ENCODE measurements at places on chromosomes 4 and X.

DNA sequence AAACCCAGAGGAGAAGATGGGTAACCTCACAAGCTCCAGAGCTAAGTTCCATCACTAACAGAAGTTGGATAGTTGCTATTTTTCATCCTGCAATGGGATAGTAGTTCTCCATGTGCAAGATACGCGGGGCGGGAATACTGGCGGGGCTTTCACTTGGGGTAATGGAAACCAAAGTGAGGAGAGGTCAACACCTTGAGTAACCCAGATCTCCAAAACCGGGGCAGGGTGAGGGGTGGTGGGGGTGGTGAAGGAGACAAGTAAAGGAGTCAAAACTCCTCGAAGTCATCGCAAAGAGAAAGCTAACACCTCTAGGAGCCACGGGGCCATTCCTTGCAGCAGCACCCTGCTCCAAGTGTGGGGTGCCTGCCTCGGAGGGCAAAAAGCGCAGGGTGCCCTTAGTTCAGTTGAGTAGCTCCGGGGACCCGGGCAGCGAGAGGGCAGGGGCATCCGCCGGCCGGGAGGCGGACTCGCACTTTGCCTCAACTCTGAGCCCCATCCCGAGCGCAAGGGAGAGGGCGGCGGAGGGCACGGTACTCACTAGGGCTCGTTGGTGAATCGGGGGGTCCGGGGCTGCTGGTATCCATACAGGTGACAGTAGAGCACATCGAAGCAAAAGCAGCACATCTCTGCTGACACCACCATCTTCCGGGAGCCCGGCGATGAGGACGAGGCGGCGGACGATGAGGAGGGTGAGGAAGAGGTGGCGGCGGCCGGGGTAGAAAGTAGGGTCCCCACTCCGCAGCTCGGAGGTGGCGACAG lies 645 bp downstream of the AMMECR1 start:
- H3K4me3 ChIP-seq = peak overlapping the region; percentile 87
- H3K36me3 ChIP-seq = no peaks in the 10 kb centered on the region
- H3K27ac ChIP-seq = peak overlapping the region; percentile 88

DNA sequence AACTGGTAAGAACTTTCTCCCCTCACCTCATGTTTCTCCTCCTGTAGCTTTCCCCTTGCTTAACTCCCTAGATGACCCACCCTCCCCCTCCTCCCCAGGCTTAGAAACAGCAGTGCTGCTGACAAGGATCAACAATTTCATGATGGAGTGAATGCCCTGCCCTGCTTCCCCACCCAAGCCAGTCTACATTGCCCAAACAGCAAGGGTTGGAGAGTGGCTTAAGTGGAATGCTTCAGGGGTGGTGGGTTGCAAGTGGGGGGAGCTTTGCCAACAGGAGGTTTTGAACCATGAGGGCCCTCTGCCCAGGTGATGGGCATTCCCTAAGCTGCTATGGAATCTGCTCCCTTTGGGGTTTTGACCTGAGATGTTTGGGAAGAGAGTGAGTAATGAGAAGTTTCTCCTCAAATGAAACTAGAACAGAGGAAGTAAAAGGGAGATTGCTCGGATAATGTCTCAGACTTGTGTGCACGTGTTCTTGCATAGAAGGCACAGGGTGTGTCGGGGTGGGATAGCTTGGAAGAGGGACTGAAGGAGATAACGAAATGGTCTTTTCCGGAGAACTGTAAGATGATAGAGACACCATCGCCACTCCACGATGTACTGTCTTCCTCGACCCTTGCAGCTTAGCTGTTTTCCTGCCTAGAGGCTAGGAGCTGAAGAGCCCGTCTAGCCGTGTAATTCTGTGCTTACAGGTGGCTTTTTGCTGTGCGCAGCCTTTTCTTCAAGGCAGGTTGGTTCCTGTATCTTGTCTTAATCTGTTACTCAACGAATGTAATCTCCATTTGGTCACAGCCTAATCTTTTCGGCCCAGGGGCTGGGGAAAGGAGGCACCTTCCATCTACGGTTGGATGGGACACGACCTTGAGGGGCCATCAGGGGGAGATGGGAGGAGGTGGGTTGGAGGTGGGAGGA lies 10.1 kb downstream of the GDPD2 start:
- DNase-seq = no peak
- peaks cover 3% of the 10 kb centered on the region for H3K4me1 ChIP-seq
- H3K36me3 ChIP-seq = no peaks in the 10 kb centered on the region
- H3K27me3 ChIP-seq = peaks cover 13% of the 10 kb centered on the region

DNA sequence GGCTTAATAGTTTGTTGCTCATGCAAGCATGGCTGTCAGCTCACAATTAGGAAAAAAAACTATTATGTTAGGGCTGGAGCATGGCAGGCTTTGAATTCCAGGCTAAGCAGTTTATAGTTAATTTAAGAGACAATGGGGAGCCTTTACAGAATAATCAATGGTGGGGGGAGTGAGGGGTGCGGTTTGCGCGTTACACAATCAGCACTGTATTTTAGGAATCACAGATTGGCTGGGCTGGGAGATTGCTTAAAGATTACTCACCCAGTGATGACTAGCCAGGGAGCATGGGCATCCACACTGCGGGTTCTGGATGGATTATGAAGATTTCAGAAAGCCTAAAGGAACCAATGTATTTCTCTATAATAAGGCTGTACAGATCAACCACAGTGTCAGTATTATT lies 186.6 kb downstream of the SOX3 start:
- no peaks in the 10 kb centered on the region for H3K27me3 ChIP-seq
- H3K4me3 ChIP-seq = no peak overlapping the region
- H3K36me3 ChIP-seq = no peaks in the 10 kb centered on the region

DNA sequence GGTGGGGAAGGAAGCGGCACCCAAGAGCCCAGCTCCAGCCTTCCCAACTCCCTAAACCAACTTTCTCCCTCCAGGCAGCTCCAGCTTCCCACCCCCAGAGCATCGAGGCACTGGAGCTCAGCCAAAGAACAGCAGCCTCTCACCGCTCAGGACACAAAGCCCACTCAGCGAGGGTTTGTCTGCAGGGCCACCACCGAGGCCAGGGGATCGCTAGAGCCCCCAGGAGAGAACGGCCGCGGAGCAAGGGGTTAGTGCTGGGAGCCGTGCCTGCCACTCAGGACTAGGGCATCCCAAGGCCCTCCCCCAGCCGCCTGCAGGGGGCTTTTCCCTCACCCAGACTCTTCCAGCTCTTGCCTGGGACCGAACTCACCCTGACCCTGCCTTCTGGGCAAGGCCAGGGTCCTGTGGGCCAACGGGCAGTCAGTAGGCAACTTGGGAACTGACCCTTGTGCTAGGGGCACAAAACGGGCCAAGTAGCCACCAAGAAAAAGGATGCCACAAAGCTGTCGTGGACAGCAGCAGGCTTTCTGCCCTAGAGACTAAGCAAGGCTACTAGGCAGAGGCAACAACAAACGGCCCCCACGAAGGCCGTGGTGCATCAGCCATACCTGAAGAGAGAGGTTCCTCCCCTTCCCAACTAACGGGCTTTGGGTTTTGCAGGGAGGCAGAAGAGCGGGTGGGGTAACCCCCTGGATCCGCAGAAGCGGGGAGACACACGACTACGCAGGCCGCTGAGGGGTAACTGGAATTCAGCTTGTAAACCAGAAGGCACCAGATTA lies 2.3 kb downstream of the HCFC1 start:
- no peaks in the 10 kb centered on the region for H3K27me3 ChIP-seq
- H3K27ac ChIP-seq = peak overlapping the region; percentile 95
- peak overlapping the region; percentile 100 for H3K4me3 ChIP-seq
- H3K4me1 ChIP-seq = peaks cover 51% of the 10 kb centered on the region

- no peaks in the 10 kb centered on the region for H3K27me3 ChIP-seq
- H3K36me3 ChIP-seq = no peaks in the 10 kb centered on the region
- peak overlapping the region; percentile 83 for H3K27ac ChIP-seq
- peak overlapping the region; percentile 88 for H3K4me3 ChIP-seq
These were observed 40.5 kb upstream of the OGT start for GRCh38 chrX:71492231-71493065.

DNA sequence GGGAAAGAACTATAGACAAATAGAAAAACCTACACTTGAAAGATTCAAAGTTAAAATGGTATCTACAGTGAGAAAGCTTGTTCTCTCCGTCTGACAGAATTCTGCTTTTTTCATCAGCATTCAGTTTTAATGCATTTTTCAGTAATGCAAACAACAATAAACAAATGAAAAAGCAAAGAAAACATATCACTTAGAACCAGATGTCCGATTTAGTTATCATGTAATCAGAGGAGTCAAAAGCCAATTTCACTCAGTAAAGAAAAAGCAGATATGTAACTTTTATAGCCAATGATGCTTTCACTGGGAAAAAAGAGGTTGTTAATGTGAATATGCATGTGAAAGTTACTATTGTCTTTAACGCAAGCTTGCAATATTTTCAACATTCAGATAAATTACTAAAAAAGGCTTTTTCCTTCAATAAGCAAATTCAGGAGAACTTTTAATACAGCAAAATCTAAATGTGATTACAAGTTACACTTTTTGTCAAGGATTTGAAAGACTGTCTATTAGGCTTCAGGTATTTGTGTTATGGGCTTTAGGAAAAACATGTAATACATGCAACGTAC lies 70.7 kb downstream of the TMEM47 start:
- no peak overlapping the region for H3K4me3 ChIP-seq
- no peaks in the 10 kb centered on the region for H3K36me3 ChIP-seq

DNA sequence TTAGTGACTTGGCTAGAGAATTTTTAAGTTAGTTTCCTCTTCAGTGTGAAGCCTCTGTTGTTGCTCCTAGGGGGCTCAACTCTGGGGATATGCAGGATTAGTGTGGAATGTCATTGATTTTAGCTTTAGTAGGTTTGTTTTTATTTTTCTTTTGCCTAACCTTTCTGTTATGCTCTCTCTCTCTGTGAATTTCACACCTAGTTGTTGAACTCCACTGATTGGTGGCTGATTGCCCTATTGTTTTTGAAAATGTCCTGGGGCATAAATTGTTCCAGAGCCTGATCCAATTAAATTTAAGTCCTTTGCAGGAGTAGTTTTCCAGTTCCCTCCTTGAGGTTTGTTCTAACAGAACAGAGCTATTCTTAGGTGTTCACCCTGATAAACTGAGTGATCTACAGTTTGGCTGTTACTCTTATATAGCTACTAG lies 393.3 kb upstream of the CTSO start:
- H3K4me3 ChIP-seq = no peak overlapping the region
- H3K27ac ChIP-seq = no peak overlapping the region
- H3K27me3 ChIP-seq = no peaks in the 10 kb centered on the region
- H3K36me3 ChIP-seq = no peaks in the 10 kb centered on the region

- no peaks in the 10 kb centered on the region for H3K4me1 ChIP-seq
- no peak for DNase-seq
- no peak overlapping the region for H3K4me3 ChIP-seq
- peaks cover 1% of the 10 kb centered on the region for H3K27me3 ChIP-seq
- no peaks in the 10 kb centered on the region for H3K36me3 ChIP-seq
These were observed 72.5 kb upstream of the EMCN start for GRCh38 chr4:100590325-100590724.

DNA sequence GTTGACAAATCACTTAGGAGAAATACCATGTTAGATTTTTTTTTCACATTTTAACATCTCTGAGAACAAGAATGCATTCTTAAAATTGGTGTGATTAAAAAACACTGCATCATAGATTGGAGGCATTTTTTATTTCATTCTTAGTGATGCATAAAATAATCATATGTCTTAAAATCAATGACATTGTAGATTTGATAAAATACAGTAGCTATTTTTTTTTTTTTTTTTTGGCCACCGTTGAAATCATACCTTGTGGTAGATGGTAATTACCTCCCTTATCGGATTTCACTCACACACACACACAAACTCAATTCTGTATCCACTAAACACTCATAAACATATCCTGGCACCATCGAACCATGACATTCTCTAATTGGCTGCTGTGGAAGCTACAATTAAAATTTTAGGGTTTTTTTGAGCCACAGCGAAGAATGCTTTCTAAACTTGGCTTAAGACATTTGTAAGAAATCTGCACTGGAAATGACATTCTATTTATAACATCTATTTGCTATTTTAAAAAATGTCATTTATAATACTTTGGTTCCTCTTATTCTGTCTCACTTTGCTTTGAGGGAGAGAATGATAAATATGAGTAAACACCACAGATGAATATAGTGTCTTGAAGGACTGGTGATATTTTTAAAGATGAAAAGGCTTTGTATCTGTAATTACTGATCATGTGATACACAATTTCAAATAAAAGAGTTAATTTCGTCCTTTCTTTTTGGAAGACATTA lies 60.1 kb downstream of the CCSER1 start:
- no peaks in the 10 kb centered on the region for H3K27me3 ChIP-seq
- no peaks in the 10 kb centered on the region for H3K36me3 ChIP-seq
- no peaks in the 10 kb centered on the region for H3K4me1 ChIP-seq
- H3K27ac ChIP-seq = no peak overlapping the region
- no peak overlapping the region for H3K4me3 ChIP-seq

DNA sequence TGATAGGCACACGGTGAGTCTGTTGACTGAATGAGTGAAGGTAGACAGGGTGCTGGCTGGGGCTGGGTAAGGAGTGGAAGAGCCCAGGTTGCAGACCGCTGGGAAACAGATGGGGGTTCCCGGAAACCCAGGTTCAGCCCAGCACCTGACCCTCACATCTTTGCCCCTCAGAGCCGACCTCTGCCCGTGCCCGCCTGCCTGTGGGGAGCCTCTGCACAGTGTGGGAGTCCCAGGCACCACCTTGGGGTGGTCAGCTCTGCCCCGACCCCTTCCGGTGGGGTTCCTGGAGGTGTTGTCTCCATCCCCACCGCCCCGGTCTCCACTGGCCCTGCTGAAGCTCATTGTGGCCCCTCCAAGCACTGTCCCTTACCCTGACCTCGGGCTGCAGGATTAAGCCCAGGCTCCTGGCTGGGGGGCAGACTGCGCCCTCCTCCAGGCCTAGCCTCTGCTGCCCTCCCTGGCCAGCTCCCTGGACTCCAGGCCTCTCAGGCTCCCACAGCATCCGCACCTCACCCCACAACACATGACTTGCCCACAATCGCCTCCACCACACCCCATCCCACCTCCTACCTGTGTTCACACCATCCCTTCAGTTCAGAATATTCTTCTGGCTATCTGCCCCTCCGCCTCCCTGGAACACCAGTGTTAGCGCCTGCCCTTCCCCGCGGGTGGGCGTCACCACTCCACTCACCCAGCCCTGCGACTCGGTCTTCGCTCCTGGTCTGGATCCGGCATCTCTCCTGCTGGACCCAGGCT lies 21.4 kb downstream of the HMX1 start:
- no peak for DNase-seq
- no peaks in the 10 kb centered on the region for H3K36me3 ChIP-seq
- no peak overlapping the region for H3K27ac ChIP-seq
- peaks cover 16% of the 10 kb centered on the region for H3K27me3 ChIP-seq
- no peak overlapping the region for H3K4me3 ChIP-seq

DNA sequence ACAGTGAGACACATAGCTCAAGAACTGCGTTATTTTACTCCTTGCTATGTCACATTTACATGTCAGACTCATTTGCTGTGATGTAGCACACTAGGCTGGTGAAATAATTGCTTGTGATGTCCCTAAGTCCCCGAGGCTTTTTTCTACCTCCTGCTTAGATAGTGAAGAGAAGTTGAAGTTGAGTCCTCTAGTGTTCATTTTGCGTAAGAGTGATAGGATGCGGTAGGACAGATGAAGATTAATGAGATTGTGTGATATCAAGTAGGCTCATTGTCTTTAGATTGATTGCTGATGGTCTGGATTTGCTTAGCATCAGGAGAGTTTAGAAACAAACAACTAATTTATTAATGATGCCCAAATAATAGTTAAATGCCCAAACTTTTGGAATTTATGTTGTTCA lies 173.6 kb upstream of the NUDT6 start:
- H3K27me3 ChIP-seq = no peaks in the 10 kb centered on the region
- peaks cover 4% of the 10 kb centered on the region for H3K36me3 ChIP-seq
- no peak overlapping the region for H3K27ac ChIP-seq
- H3K4me3 ChIP-seq = no peak overlapping the region
- H3K4me1 ChIP-seq = no peaks in the 10 kb centered on the region
- no peak for DNase-seq

GRCh38 chr4:119939071-119939995 lies 127.3 kb downstream of the MAD2L1 start:
- H3K36me3 ChIP-seq = no peaks in the 10 kb centered on the region
- H3K27ac ChIP-seq = no peak overlapping the region
- H3K4me3 ChIP-seq = no peak overlapping the region

All from naive thymus-derived CD8-positive, alpha-beta T cell (primary cell).